ENCODE measurements at places on chromosomes 2 and 18. TPM values are rescaled to one million over a fixed set of nuclear protein-coding genes. Genes with fewer than 3 reads are reported as not detected.

The CFC1 gene
- total RNA-seq: 0.11 TPM

The CNTNAP5 gene
- total RNA-seq: not detected

The HEATR5B gene
- total RNA-seq: 6.7 TPM

The CDKL4 gene
- total RNA-seq: not detected

The EVA1A gene
- 8.3 TPM for total RNA-seq

All from A549 treated with AZD2906 at 1 μM for 4 hours (cell line).